ENCODE measurements at places on chromosomes 5 and 9. TPM values are rescaled to one million over a fixed set of nuclear protein-coding genes. Genes with fewer than 3 reads are reported as not detected.

RFX3 gene
- total RNA-seq, result 10.8 TPM

SLC36A1 gene
- total RNA-seq, result 23.3 TPM

NDFIP1 gene
- total RNA-seq, result 56.5 TPM

MED10 gene
- 30.8 TPM for total RNA-seq

GCNT4 gene
- total RNA-seq, result 1.00 TPM

IRX4 gene
- not detected for total RNA-seq

DAB2IP gene
- 86.1 TPM for total RNA-seq

ANKDD1B gene
- total RNA-seq, result 0.64 TPM

PCDHGA10 gene
- total RNA-seq, result 4.2 TPM

SLIT3 gene
- 83.6 TPM for total RNA-seq

IFNA2 gene
- total RNA-seq, result not detected

SPATA31E1 gene
- not detected for total RNA-seq

SURF2 gene
- 13.5 TPM for total RNA-seq

FBP1 gene
- total RNA-seq, result 14.5 TPM

All from mesenteric fat pad (tissue), 1 donor.